ENCODE measurements at places on chromosomes 2 and 18.
A peak's percentile ranks its signal among the peaks of the same experiment; 100 is the strongest.

GRCh38 chr2:128520340-128520739 lies 201.7 kb upstream of the HS6ST1 start:
- DNase-seq, result no peak

DNA sequence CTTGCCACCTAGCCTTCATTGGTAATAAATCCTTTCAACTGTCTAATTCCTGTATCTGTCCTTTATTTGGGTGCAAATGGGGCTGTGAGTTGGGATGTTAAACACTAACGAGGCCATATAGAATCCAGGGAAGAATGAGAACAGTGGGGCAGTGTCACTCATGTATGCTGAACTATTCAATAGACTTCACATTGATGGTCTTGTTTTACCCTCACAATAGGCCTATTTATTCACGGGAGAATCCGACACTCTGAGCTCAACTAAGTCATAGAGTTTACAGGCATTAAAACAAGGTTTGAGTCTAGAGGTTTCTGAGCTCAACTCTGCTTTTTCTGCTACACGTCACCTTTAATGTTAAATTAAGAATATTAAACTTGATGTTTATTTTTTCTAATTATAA lies 421.6 kb downstream of the SOX11 start:
- DNase-seq, result no peak

GRCh38 chr18:9581667-9582066 lies 32.7 kb downstream of the PPP4R1 start:
- no peak for DNase-seq

GRCh38 chr2:17813010-17813741 lies 3.1 kb upstream of the MSGN1 start:
- no peak for DNase-seq

DNA sequence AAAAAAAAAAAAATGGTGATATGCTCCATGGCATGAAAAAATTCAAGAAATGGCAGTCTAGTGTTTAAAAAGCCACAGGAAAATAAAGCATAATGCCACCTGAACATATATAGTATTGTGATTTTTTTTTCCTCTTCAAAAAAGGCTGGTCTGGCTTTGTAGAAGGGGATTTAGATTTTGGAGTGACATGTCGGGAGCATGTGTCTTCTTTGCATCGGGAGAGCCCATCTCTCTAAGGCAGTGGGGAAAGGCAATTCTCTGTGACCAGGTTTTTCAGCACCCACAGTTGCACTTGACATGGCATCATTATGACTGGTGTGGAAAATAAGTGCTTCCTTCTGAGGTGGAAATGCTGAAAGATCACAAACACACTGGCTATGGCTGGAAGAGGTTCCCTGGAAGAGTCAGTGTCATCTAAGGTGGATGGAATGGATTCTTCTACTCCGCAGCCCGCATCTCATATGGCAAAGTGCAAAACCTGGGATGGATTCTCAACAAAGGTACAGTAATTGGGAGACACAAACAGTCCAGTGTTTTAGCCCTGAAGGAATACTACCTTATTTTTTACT lies 172.5 kb downstream of the AGAP1 start:
- DNase-seq, result peak; percentile 55

GRCh38 chr2:5766056-5766455 lies 73.9 kb downstream of the SOX11 start:
- no peak for DNase-seq

GRCh38 chr2:24117902-24118301 lies 5.2 kb downstream of the PFN4 start:
- DNase-seq, result no peak

DNA sequence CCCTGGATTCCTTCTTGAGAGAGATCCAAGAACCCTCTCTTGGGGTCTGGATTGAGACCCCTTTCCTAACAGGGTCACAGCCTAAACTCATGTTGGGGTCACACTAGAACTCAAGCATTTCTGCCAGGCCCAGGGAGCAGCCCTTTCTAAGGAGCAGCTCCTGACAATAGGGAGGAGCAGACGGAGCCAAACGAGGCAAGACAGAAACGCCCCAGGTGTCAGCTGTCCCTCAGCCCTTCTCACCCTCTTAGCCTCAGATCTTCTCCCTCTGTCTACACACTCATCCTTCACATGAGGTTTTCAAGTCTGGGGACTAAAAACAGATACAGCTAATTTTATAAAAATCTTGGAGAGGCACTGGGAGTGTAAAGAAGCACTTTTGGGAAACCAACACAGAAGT lies 157.2 kb downstream of the SOCS6 start:
- DNase-seq, result no peak

- no peak for DNase-seq
Measured at GRCh38 chr2:56729212-56729611, 545.4 kb downstream of the CCDC85A start.

- DNase-seq, result no peak
Measured at GRCh38 chr2:226121046-226121738, 678.4 kb downstream of the IRS1 start.

- DNase-seq, result no peak
Measured at GRCh38 chr2:43462866-43463641, 132.8 kb downstream of the THADA start.

DNA sequence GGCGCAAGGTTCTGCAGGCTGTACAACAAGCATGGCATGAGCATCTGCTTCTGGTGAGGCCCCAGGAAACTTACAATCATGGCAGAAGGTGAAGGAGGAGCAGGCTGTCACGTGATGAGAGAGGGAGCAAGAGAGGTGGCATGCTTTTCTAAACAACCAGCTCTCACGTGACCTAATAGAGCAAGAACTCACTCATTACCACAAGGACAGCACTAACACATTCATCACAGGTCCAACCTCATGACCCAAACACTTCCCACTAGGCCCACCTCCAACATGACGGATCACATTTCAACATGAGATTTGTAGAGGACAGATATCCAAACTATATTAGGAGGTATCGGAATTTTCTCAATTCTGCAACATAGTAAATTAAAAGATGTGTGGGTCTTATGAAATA lies 108.8 kb upstream of the DLX2 start:
- DNase-seq, result no peak

DNA sequence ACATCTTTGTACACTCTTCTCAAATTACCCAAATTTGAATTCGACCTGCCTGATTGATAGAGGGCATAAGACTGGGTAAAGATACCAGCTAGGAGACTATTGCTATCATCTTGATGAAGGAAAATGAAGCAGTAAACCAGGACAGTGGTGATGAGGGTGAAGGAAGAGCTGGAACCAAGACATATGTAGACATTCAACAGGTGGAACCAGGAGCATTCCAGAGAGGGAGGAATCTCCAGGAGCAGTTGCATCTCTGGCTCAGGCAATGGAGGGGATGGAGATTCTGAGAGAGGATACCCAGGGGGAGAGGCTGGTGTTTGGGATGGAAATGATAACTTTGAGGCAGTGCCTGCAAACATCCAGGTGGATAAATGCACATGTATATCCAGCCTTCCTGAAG lies 41.6 kb downstream of the SDC1 start:
- DNase-seq, result no peak

- DNase-seq, result no peak
Measured at GRCh38 chr2:207944979-207945600, 80.2 kb downstream of the PLEKHM3 start.

GRCh38 chr2:162839419-162839818 lies 852 bp upstream of the KCNH7 start:
- DNase-seq, result no peak

DNA sequence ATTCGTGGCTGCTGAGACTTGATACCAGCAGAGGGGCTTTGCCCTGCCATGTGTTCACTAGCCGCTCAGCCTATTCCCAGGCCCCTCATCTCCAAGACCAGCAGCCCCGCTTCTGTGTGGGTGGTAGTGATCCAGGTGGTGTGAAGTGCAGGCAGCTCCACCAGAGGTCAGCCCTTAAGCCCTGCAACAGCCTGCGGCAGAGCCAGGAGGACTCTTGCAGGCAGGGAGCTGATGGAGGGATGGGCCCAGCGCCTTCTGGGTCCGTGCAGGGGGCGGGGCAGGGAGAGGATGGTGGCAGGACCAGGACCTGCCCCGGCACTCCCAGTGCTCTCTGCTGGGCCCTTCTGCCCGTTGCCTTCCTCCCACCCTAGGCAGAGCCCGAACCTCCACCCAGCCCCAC lies 162.0 kb downstream of the SH3BP4 start:
- DNase-seq, result no peak

DNA sequence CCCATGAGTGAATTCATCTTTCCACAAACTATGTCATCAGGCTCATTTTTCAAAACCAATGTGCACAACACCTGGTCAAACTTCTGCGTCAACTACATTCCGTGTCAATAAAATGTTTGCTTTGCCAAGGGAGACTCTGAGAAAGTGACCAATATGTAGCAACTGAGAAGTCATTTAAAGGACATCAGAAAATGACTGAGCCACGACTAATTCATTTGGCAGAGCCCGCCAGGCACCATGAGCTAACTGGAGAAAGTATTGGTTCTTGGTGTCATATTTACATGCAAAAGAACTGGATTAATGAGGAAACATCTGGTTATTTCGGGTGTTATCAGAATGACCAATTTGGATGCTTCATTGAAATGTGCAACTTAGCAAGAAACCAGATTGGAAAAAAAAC lies 7.2 kb downstream of the RND3 start:
- DNase-seq, result no peak

DNA sequence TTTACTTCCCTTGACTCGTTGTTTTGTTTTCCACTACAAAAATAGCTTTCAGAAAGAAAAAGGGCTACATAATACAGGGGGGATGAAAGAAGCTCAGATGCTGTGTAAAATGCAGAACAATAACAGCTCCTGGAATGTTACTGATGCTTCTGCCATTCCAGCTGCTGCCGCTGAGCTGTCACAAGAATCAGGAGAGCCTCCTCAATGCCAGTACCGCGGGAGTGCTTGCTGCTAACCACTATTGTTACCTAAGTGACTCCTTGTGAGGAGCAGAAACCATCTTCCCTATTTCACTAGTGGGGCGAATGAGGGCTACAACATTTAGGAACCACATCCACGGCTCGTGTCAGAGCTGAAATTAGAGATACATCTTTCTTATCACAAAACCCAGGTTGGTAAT lies 384.8 kb downstream of the GALR1 start:
- DNase-seq, result no peak

- DNase-seq, result no peak
Measured at GRCh38 chr18:37242826-37243560, 322.6 kb downstream of the CELF4 start.

DNA sequence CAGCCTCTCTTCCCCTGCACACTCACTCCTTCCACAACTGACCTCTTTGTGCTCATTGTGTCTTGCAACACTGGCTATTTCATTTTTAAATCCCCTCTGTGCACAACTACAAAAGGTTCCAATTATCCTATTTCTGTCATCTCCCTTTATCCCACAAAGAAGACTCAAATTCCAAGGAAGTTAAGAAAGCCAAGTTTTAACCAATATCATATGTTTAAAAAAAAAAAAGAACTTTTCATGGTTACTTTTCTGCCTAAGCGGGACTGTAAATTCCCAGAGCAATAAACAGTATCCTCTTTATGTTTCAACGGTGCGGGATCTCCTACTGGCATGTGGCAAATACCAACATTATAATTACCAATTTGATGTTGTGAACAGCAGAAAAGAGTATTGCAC lies 83.8 kb downstream of the DOCK10 start:
- DNase-seq, result no peak

DNA sequence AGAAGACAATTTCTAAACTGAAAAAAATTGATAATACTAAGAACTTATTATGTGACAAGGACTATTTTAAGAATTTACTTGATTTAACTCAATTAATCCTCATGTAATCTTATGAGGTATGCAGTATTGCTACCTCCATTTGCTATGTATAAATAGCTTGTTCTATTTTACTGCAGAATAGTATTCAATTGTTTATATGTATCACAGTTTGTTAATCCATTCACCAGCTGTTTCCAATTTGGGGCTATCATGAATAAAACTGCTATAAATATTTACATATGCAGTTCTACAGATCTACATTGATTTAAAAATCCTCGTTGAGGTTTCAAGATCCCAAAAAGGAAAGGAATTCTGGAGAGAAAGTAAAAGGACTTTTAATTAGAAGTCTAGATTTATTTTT lies 54.8 kb upstream of the DOCK10 start:
- no peak for DNase-seq

DNA sequence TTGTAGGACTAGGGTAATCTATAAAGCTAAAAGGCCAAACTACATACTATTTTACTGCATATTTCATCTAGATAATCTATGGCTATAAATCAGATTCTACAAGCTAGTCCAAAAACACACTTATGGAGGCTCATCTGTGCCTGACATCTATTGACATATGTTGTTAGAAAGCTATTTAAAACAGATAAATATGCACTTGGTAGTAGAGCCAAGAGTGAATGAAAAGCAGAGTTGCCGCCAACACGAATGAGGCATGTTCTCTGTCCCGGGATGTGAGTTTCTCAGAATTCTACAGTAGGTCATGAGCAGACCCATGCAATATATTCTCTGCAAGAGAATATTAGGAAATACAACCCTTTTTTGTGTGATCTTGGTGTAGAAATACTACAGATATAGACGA lies 66.7 kb upstream of the LPIN2 start:
- no peak for DNase-seq

DNA sequence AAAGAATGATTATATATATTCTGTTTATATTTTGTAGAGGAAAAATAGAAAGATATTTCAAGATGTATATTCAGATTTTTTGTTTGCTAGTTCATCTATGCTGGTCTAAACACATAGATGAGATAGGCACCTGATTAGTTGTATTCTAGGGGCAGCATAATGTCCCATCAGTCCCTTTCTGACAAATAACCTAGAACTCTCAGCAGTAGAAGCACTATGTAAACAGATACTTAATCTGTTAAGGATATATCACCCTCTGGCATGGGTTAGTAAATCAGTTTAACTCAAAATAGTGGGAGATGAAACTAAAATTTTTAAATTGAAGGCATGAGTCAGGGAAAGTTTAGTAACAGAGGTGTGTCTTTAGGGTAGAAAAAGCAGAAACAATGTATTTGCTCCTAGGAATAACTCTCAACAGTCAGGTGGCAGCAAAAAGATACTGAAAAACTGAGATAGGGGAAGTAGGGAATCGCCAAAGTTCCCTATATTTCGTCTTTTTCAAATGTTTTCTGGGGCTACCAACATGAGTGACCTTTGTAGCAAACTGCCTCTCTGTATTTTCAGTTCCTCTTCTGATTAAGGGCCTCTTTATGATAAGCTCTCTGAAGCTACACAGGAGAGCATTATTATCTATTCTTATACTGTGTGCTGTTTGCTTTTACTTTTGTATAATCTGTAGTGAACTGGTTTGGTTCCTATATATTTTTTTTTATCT lies 5.7 kb downstream of the PPP1R1C start:
- no peak for DNase-seq

GRCh38 chr18:55228191-55228590 lies 268.9 kb upstream of the CCDC68 start:
- DNase-seq, result no peak

GRCh38 chr2:126571403-126571802 lies 84.6 kb upstream of the GYPC start:
- DNase-seq, result no peak

- no peak for DNase-seq
Measured at GRCh38 chr2:27074738-27075565, 3.5 kb upstream of the EMILIN1 start.

GRCh38 chr2:98547092-98547790 lies 61.1 kb downstream of the COA5 start:
- no peak for DNase-seq

- no peak for DNase-seq
Measured at GRCh38 chr2:190564838-190565237, 30.3 kb upstream of the NEMP2 start.

All from H54 (cell line).